ENCODE measurements at places on chromosomes 6 and 20. TPM values are rescaled to one million over a fixed set of nuclear protein-coding genes. Genes with fewer than 3 reads are reported as not detected.

DNA sequence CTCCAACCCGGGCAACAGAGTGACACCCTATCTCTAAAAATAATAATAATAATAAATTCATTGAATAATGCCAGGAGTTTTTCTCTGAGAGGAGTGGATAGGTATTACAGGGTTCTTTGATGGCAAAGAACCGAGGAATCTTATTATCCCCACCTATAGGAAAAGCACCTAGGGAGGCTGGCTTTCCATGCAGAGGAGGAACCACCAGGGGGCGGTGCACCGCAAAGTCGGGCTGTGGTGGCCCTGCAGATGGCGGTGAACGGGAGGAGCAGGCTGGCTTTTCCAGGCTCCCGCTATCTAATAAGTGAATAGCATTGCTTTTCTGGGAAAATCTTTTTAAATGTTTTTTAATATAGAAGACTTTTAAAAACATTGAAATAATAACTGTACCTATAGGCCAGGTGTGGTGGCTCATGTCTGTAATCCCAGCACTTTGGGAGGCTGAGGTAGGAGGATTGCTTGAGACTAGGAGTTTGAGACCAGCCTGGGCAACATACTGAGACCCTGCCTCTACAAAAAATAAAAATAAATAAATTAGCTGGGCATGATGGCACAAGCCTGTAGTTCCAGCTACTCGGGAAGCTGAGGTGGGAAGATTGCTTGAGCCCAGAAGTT lies 864.2 kb downstream of the KIF16B start:
- no peak for DNase-seq
- no peak overlapping the region for H3K27ac ChIP-seq
- H3K4me1 ChIP-seq: no peaks in the 10 kb centered on the region
- no peaks in the 10 kb centered on the region for H3K27me3 ChIP-seq
- H3K36me3 ChIP-seq: no peaks in the 10 kb centered on the region
- H3K4me3 ChIP-seq: no peak overlapping the region

GRCh38 chr6:137724495-137725211 lies 142.4 kb upstream of the TNFAIP3 start:
- H3K27ac ChIP-seq: no peak overlapping the region
- DNase-seq: no peak
- no peaks in the 10 kb centered on the region for H3K27me3 ChIP-seq

SESN1 gene
- total RNA-seq: 18.6 TPM

- H3K27ac ChIP-seq: no peak overlapping the region
- no peak overlapping the region for H3K4me3 ChIP-seq
- H3K27me3 ChIP-seq: no peaks in the 10 kb centered on the region
- H3K4me1 ChIP-seq: peaks cover 2% of the 10 kb centered on the region
- H3K36me3 ChIP-seq: no peaks in the 10 kb centered on the region
Measured at GRCh38 chr6:5113096-5113495, 28.0 kb downstream of the PPP1R3G start.

CCN5 gene
- not detected for total RNA-seq

Data from IMR-90 (cell line).